ENCODE measurements at places on chromosomes 3 and 15.

DNA sequence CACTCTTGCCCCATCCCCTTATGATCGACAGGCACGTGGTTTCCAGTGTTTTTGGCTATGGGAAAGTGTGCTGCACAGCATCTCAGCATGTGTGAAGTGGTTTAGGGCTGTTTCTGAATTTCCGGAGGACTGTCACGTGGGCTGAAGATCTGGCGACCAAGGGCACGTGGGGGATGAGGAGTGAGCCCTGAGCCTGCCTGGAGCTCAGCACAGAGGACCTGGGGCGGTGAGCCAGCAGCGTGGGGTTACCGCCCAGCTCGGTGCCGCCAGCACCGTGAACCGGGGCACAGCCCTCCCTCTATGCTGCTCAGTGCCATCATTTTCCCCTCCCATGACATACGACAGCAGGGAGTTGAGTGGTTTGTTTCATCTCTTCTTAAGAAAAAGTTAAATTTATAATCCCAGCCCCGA, 150.2 kb downstream of the DNAJB8 start:
- peak; percentile 69 for DNase-seq

- DNase-seq = no peak
Measured at GRCh38 chr3:193868590-193868989, 267.4 kb upstream of the HES1 start.

GRCh38 chr3:183631715-183632114, 3.7 kb upstream of the KLHL24 start:
- no peak for DNase-seq

DNA sequence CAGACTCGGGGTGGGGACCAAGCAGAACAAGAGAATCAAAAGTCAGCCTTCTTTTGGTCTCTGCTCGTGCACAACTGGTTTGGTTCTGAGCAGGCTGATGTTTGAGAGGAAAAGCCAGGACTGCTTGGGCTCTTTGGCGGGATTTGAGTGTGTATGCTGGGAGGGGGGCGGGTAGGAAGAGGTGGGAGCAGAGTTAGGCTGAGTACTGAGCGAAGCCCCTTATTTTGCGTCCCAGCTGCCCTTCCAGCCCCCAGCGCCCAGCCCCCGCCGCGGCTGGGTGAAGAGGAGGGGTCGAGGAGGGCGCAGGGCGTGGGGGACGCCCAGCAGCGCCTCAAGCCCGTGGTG, 153.5 kb upstream of the GOLIM4 start:
- DNase-seq = no peak

DNA sequence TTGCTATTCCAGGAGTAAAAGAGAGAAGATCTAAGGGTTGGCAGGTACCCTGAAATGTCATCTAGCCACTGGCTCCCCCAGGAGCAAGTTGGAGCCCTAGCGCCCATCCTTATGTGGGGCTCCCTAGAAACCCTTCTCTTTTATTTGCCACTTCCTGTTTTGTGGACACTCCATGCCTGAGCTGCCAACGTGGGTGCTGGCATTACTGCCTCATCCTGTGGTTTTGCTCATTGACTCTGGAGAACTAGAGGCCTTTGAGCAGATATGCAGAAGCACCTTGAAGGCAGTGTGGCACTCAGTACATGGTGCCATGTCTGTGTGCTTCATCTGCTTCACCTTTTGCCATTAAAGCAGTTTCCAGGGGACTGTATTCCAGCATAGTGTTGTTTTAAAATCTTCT, 8.1 kb downstream of the EDEM1 start:
- DNase-seq = no peak

GRCh38 chr3:66823009-66823397, 175.1 kb upstream of the KBTBD8 start:
- no peak for DNase-seq

- no peak for DNase-seq
Measured at GRCh38 chr3:53170325-53171063, 9.5 kb downstream of the PRKCD start.

- no peak for DNase-seq
Measured at GRCh38 chr3:94049267-94049666, 13.4 kb downstream of the DHFR2 start.

DNA sequence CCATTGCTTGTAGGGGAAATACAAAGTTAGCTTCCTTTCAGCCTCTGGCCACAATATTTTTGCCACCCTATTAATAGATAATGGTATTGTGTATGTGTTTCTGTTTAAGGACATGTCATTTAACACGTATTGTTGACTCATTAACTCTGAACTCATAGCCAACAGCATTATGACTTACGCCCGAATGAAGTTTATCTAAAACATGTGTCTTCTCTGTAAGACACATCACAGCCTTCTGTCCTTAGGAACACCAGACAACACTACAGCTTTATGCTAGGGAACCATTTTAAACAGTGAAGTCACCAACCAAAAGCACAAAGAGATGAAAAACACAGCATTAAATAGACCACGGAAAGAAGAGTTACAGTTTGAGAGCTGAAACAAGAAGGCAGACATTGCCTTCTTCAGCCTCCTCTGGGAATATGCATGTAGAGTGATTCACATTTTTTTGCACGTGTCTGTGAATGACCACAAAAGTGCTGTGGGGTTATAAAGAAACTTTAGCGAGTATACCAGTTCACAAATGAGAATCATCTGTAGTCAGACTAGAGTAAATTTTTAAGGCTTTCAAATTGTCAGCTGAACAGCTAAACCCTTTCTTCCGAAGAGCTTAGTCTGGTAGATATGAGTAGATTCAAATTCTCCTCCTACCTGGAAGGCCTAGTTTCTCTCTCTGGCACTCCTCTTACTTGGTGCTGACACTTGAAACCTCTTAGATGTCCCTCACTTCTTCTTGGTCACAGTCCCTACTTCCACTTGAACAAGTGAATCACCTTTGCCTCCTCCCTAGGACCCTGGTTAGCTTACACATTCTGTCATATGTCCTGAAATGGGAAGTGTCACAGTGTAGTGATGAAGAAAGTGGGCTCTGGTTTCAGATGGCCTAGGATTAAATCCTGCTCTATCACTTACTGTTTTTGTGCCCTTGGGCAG, 32.2 kb downstream of the MCTP2 start:
- DNase-seq = no peak

GRCh38 chr3:192931825-192932224, 14.2 kb upstream of the MB21D2 start:
- DNase-seq = no peak

DNA sequence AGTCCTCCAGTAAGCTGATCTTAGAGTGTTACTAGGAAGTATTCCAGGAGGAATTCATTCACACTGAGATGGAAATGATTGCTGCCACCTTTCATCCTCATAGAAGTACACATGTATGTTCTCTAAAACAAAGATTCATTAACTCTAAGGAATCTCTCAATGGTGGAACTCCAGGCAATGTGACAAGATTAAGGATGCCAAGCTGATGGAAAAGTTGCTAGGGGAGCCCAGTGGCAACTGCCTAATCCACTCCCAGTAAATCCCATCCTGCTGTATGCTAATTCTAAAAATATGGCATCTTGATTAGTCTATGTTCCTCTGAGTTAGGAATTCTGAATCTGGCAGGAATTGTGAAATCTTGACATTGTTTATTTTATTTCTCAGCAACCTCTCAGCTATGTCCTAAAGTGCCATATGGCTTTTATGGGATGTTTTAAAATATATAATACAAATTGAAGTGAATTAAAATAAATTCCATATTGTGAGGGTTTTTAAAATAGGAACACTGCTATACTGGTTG, 210.0 kb upstream of the TRIM42 start:
- DNase-seq = no peak

DNA sequence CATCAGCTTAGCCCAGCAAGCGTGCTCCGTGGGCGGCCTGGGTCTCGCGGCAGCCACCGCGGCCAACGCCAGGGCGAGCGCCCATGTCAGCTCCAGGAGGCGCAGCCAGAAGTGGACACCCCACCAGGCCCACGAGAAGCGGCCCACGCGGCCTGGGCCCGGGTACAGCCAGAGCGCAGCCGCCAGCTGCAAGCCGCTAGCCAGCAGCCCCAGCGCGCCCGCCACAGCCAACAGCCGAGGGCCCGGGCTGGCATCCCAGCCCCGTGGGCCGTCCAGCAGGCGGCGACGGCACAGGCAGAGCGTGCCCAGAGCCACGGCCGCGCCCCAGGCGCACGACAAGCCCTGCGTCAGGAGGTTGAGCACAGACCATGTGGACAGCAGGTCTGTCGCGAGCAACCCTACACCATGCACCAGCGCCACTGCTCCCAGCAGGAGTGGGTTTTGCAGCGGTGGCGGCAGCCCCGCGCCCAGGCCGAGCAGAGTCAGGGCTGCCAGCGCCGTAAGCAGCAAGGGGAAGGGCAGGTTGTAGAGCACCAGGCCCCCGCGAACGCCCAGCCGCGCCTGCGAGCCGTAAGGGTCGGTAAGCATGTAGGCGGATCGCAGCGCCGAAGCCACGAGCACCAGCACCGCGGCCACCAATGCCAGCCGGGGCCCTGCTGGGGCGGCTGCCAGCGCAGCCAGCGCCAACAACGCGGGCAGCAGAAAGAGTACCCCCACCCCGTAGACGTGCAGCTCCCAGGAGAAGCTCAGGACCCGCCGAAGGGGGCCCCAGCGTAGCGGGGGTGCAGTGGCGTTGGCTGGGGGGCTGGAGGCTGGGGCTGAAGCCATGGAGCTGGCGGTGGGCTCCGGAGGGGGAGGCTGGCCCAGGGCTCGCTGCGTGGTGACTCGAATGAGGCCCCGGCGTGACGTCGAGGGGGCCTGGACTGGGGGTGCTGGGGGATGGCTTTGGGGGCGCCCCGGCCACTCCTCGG, 4.9 kb downstream of the PRRT3 start:
- no peak for DNase-seq

- DNase-seq = no peak
Measured at GRCh38 chr3:115099134-115099985, 47.7 kb downstream of the ZBTB20 start.

- DNase-seq = no peak
Measured at GRCh38 chr3:8665407-8665896, 20.9 kb upstream of the SSUH2 start.
